Mucosa of descending colon (tissue), 3 donors: ENCODE measurements at places on chromosomes 4 and X. TPM values are rescaled to one million over a fixed set of nuclear protein-coding genes. Genes with fewer than 3 reads are reported as not detected.
A peak's percentile ranks its signal among the peaks of the same experiment; 100 is the strongest.

GRCh38 chrX:103831342-103831802 is 685 bp downstream of the RAB9B start:
- peak; percentile 62 for DNase-seq

DNA sequence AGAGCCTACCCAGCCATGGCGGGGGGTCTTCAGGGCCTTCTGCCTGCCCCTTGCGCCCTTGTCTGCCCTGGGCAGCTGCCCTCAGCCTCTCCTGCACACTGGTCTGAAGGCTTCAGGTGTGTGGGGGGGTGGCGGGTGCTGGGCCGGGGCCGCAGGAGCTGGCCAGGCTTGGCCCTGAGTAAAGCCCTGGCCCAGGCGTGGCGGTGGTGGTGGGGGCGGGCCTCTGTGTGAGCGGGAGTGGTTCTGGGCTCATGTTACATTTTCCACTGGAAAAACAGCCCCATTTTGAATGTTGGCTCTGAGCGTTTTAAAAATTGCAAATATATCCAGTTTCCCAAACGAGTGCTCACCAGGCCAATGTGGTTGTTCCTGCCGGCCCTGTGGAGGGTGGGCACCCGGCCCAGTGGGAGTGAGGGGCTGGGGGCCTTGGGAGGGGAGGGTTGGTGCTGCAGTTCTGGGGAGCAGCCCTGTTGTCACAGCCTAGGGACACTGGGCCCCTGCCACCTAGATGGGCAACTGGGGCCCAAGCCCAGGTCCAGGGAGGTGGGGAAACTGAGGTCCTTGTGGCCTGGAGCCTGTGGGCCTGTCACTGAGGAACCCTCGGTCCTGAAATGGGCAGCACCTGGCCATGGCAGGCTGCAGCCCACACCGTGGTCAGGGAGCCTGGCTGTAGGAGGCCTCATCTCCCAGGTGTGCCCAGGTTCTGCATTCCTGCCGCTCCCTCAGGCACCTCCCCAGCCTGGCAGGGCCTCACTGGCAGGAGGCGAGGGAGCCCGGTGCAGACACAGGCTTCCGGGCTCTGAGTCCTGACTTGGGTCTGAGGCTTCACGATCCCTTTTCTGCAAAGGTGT is 28.3 kb downstream of the FGFRL1 start:
- no peak for DNase-seq

DNA sequence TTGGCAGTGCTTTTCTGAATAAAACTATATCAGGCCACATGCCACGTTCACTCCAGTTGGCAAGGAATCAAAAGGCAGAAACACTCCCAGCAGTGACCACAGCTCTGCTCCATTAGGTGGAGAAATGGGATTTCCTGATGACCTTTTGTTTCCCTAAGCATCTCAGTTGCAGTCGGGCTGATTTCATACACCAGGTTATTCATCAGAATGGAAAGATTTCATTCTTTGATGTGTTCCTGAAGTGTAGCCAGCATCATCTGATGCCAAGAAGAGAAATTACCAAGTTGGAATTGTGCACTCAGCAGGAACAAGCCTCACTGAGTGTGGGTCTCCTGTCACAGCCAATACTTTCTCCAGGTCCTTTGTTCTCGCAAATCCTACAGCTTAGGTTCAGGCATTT is 193.7 kb downstream of the SPATA18 start:
- DNase-seq, result no peak

DNA sequence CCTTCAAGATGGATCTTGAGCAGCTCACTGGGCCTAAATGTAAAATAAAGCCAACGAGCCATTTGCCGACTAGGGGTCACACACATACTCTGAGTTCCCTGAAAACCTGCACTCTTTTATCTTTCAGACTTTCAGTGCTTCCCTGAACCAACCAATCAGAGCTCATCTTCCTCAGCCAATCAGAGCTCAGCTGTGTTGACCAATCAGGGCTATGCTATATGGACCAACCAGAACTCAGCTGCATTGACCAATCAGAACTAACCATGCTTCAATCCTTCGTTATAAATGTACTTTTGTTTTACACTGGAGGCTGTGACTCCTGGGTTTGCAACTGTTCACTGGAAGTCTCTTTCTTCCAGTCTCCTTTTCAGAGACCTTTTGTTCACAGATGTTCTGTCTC is 19.3 kb downstream of the SLC25A53 start:
- no peak for DNase-seq

GRCh38 chr4:42865572-42866189 is 26.8 kb upstream of the GRXCR1 start:
- DNase-seq, result no peak

GRCh38 chr4:128315756-128316520 is 28.3 kb upstream of the PGRMC2 start:
- no peak for DNase-seq

- no peak for DNase-seq
These were observed 3.2 kb downstream of the SPP1 start for GRCh38 chr4:87978681-87979080.

- DNase-seq, result no peak
These were observed 146.4 kb upstream of the EDNRA start for GRCh38 chr4:147334478-147334877.

DNA sequence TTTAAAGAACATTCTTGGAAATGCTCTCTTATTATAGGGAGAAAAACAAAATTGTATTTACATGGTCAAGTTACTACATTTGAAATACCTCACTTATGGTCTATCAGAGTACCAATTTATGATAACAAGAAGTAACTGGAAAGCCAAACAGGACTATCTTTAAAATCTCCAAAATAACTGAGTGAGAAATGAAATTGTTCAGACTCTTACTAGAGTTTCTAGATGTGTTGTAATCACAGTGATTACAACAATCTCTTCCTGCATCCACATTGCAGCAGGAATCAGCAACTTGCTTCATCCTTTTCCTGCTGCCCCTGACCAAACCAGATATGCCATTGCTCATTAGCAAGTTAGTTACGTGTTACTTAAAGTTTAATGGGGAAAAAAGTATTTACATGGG is 245.2 kb upstream of the SMIM31 start:
- DNase-seq, result no peak

ADH7 gene
- not detected for total RNA-seq

KLHL2 gene
- 12.9 TPM for total RNA-seq

DNA sequence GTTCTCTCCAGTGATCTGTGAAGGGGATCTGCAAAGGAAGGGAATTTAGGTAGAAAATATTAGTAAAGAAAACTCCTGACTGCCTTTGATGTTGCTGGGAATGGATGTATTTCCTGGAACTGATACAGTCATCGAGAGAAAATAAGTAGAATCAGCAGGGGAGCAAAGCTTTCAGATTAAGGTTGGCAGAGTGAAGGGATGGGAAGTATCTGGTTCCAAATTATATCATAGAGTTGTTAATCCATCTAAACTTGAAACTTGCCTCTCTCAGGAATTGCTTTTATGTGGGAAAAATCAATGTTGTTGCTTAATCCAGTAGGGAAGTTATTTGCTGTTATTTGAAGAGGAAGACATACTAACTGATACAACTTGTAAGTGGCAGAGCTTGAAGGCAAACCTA is 19.3 kb downstream of the EPHA5 start:
- DNase-seq, result no peak

CT45A2 gene
- total RNA-seq, result not detected

GRCh38 chr4:146238107-146238506 is 23.8 kb downstream of the REELD1 start:
- no peak for DNase-seq

- DNase-seq, result no peak
These were observed 8.8 kb downstream of the SPRY1 start for GRCh38 chr4:123405267-123405865.

- no peak for DNase-seq
These were observed 74.1 kb upstream of the WDR44 start for GRCh38 chrX:118271775-118272174.

DNA sequence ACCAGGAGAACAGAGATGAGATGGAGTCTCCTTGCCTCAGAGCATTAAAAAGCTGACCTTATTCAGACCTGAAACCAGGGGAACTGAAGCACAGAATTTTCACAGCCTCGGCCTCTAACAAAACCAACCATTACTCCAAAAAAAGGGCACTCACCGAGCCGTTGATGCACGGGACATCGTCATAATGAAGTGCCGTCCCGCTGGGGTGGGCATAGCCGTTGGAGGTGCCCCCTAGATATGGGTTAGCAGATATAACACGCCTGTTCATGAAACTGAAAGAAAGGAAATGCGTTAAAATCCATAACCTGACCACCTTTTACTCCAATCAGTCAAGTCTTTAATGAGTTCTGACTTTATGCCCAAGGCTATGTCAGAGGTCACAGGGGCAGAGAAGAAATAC is 153.6 kb downstream of the AFAP1 start:
- no peak for DNase-seq

DNA sequence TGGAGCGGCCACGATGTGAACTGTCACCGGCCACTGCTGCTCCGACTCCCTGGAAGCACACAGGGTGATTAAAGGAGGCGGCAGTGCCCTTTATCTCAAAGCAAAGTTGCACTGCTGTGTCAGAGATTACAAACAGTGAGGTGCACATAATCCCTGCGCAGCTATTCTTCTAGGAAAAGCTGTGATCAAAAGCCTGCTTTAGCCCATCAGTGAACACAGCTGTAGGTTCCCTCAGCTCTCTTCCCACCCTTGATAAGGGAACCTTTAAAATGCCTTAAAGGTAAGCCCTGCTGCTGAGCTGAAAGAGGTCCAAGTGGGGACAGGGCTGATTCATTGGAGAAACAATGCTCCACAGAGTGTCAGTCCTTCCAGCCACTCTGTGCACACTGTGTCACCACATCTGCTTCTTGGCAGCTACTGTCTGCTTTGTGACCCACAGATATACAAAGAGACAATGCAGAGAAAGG is 127.6 kb downstream of the EIF4E start:
- DNase-seq, result no peak

DNA sequence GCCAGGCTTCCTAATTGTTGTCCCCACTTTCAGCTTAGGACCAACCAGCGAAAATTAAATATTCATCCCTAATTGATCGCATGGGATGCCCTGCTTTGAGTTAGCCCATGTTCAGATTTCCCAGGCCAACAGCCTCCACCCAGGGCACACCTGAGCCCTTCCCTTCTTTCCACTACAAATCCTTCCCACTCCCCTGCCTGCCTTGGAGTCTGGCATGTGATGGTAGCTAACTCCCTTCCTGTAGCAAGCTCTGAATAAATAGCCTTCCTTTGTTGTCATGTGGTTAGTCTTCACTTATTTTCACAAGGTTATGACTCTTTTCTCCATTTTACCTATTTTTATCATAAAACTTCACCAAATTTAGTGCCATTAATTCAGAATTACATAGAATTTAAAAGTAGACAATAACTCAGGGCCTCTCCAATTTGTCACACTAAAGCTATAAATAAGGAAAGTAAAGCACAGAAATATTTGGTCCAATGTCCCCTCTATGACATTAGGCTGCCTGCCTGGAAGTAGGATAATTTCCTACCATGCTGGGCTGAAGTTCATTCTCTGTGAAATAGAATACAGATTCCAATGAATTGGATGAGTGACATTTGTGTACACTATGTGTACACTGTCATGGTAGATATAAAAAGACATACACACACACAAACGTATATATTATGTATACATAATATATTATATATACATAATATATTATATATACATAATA is 166.4 kb upstream of the CPEB2 start:
- DNase-seq, result no peak
